Astrocyte (in vitro differentiated cells and primary cell): ENCODE measurements at places on chromosomes 1 and 21. TPM values are rescaled to one million over a fixed set of nuclear protein-coding genes. Genes with fewer than 3 reads are reported as not detected.

GRCh38 chr1:171680339-171680738 lies 27.9 kb upstream of the MYOC start:
- H3K36me3 ChIP-seq: no peaks in the 10 kb centered on the region
- no peak overlapping the region for H3K4me3 ChIP-seq
- DNase-seq: no peak
- no peak overlapping the region for H3K27ac ChIP-seq

The NGF gene
- total RNA-seq: 12.5 and 12.9 TPM in 2 replicates

The SLAMF9 gene
- 0.43 TPM in 1 of 2 replicates, not detected in the other for total RNA-seq

- peaks cover 12% of the 10 kb centered on the region for H3K4me1 ChIP-seq
- no peaks in the 10 kb centered on the region for H3K36me3 ChIP-seq
- H3K4me3 ChIP-seq: no peak overlapping the region
- H3K27me3 ChIP-seq: no peaks in the 10 kb centered on the region
Observed at GRCh38 chr1:203173011-203173555, 2.5 kb downstream of the MYBPH start.

DNA sequence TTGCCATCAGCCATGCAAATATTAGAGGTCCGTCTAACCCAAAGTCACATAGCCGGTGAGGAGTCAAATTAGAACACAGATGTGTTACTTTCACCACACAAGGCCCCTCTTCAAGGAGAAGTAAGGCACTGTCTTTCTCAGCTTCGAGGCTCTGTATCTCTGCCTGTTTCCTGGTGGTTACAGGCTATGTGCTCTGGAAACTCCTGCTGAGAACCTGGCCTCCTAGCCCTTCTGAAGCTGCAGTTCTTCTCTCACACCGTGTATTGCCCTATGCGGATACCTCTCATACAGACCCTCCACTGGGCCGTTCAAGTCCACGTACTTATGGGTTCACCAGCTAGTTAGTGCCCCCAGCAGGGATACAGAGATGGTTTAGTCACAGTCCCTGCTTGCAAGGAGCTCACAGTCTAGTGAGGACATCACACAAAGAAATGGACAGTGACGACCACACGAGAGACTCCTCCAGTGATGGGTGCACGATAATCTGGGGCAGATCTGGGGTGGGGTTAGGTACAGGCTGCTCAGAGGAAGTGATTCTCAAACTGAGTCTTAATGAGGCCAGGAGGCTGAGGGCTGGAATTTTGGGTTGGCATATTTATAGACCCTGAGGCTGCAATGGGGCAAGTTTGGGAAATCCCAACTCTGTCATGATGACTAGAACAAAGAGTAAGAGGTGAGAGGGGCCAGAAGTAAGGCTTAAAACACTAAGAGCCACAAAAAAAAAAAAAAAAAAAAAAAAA lies 22.8 kb upstream of the ELOA start:
- DNase-seq: no peak
- no peaks in the 10 kb centered on the region for H3K27me3 ChIP-seq
- H3K36me3 ChIP-seq: no peaks in the 10 kb centered on the region
- H3K4me3 ChIP-seq: no peak overlapping the region
- no peak overlapping the region for H3K27ac ChIP-seq

DNA sequence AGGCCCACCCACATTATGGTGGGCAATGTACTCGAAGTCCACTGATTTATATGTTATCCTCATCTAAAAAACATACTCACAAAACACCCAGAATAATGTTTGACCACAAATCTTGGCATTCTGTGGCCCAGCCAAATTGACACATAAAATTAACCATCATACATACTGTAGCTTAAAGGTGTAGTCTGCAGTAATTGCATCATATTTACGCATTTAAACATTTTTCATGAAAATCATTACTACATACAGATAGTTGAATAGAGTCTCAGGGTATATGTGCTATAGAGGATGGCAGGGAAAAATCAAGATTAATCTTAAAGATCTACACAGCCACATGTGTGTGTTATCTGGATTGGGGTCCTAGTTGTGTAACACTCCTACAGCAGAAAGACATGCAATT lies 14.5 kb downstream of the ZNF697 start:
- H3K4me3 ChIP-seq: no peak overlapping the region
- no peak for DNase-seq
- H3K27me3 ChIP-seq: no peaks in the 10 kb centered on the region

DNA sequence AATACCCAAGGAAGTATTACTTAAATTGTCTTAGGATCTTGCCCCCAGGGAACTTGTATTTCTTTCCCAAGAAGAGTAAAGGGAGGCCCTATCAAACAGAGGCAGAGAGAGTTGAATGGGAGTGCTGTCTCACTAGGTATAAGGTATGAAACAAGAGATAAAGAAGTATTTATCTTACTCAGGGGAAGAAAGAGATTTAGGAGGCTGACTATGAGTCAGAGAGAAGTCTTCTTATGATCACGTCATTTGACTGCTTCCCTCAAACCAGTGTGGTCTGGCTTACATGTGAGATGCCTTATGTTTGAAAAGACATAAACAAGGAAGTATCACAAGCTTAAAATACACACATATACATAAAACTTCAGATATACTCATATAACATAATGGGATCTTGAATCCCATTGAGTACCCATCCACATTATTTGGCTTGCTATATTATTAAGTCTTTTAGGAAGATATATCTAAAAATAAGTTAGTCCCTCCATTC lies 29.6 kb downstream of the DUSP10 start:
- peak overlapping the region; percentile 73 for H3K27ac ChIP-seq
- no peaks in the 10 kb centered on the region for H3K27me3 ChIP-seq
- peaks cover 16% of the 10 kb centered on the region for H3K4me1 ChIP-seq
- no peaks in the 10 kb centered on the region for H3K36me3 ChIP-seq

DNA sequence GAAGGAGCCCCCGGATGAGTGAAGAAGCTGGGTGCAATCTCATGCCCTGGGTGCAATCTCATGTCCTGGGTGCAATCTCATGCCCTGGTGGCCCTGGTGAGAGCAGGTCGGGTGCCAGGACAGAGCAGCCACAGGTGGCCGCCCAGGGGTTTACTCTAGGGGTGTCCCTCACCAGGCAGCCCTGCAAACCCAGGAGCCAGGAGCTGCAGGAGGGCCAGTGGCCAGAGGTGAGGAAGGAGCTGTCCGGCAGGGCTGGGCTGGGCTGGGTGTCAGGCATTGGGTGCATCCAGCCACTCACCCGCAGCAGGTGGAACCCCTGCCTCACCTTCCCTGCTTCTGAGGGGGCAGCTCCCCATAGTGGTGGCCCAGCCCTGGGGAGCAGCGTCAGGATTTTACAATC lies 79.2 kb downstream of the PRDM16 start:
- no peaks in the 10 kb centered on the region for H3K36me3 ChIP-seq
- no peak overlapping the region for H3K27ac ChIP-seq
- DNase-seq: no peak
- H3K4me3 ChIP-seq: no peak overlapping the region
- no peaks in the 10 kb centered on the region for H3K27me3 ChIP-seq

DNA sequence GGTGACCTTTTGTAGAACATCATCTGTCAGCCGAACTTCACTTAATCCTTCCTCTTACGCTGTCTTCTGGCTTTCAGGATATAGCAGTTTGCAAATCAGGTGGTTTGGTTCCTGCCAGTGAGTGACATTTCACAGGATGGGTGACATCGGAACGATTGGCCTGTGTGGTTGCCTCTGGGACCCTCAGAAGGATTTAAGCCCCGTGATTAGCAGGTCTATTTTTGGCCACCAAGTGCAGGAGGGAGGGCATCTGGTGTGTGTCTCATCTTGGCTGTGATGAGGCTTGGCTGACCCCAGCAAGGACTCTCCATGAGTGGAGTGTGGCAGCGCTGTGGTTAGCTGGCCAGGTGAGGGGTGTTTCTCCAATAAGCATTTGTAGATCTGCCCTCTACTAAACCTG lies 407.6 kb upstream of the VAMP3 start:
- no peak overlapping the region for H3K27ac ChIP-seq
- H3K4me1 ChIP-seq: no peaks in the 10 kb centered on the region
- H3K4me3 ChIP-seq: no peak overlapping the region
- DNase-seq: no peak
- H3K27me3 ChIP-seq: no peaks in the 10 kb centered on the region

The YRDC gene
- total RNA-seq: 25.9 and 28.1 TPM in 2 replicates

The MPZ gene
- total RNA-seq: 2.3 TPM in 2 replicates

GRCh38 chr1:58754683-58755467 lies 29.0 kb downstream of the JUN start:
- peak overlapping the region; percentile 74 for H3K27ac ChIP-seq
- no peak for DNase-seq
- peaks cover 25% of the 10 kb centered on the region for H3K4me1 ChIP-seq
- H3K27me3 ChIP-seq: no peaks in the 10 kb centered on the region

GRCh38 chr1:20076710-20077461 lies 6.9 kb downstream of the PLA2G5 start:
- no peak for DNase-seq
- peaks cover 2% of the 10 kb centered on the region for H3K27me3 ChIP-seq
- no peaks in the 10 kb centered on the region for H3K36me3 ChIP-seq
- H3K4me1 ChIP-seq: no peaks in the 10 kb centered on the region
- no peak overlapping the region for H3K4me3 ChIP-seq

DNA sequence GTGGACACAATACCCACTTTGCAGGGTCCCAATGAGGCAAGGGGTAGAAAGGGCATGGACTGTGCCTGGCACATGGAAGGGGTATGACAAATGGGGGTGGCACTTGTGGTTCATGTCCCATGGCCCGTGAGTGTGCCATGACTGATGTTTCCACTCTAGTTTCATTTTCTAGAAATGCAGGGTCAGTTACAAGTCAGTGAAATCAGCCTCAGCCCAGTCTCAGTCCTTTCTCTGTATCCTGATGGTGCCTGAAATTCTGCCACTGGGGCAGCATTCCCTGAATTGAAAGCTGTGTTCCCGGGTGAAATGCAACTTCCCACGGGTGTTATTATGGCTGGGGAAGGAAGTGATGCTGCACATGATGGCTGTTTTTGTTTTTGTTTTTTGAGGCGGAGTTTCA lies 110.8 kb upstream of the ZBTB40 start:
- no peak overlapping the region for H3K4me3 ChIP-seq
- H3K36me3 ChIP-seq: no peaks in the 10 kb centered on the region
- H3K27me3 ChIP-seq: peaks cover 45% of the 10 kb centered on the region
- DNase-seq: no peak

- no peaks in the 10 kb centered on the region for H3K4me1 ChIP-seq
- no peaks in the 10 kb centered on the region for H3K27me3 ChIP-seq
- no peaks in the 10 kb centered on the region for H3K36me3 ChIP-seq
- no peak overlapping the region for H3K27ac ChIP-seq
- H3K4me3 ChIP-seq: no peak overlapping the region
- DNase-seq: no peak
Observed at GRCh38 chr1:204115116-204115515, 36.7 kb downstream of the ETNK2 start.

- H3K27ac ChIP-seq: no peak overlapping the region
- no peaks in the 10 kb centered on the region for H3K4me1 ChIP-seq
- no peak overlapping the region for H3K4me3 ChIP-seq
- H3K27me3 ChIP-seq: no peaks in the 10 kb centered on the region
Observed at GRCh38 chr1:37846647-37847339, 12.6 kb downstream of the MTF1 start.

- H3K4me3 ChIP-seq: no peak overlapping the region
- H3K27ac ChIP-seq: no peak overlapping the region
- no peak for DNase-seq
- peaks cover 3% of the 10 kb centered on the region for H3K27me3 ChIP-seq
Observed at GRCh38 chr1:20137055-20137454, 2.1 kb upstream of the PLA2G2F start.

GRCh38 chr1:32893198-32894018 lies 7.1 kb downstream of the HPCA start:
- peaks cover 24% of the 10 kb centered on the region for H3K27me3 ChIP-seq
- H3K27ac ChIP-seq: no peak overlapping the region
- no peaks in the 10 kb centered on the region for H3K4me1 ChIP-seq
- peak; percentile 15 for DNase-seq
- H3K36me3 ChIP-seq: no peaks in the 10 kb centered on the region

- DNase-seq: no peak
- no peaks in the 10 kb centered on the region for H3K27me3 ChIP-seq
- no peak overlapping the region for H3K4me3 ChIP-seq
- H3K36me3 ChIP-seq: peaks cover 7% of the 10 kb centered on the region
- no peaks in the 10 kb centered on the region for H3K4me1 ChIP-seq
Observed at GRCh38 chr1:227071895-227072587, 131.9 kb downstream of the COQ8A start.

GRCh38 chr1:23657659-23658275 lies 33.8 kb upstream of the RPL11 start:
- no peak overlapping the region for H3K4me3 ChIP-seq
- DNase-seq: no peak
- peaks cover 4% of the 10 kb centered on the region for H3K27me3 ChIP-seq

GRCh38 chr1:113783254-113784103 lies 24.2 kb upstream of the PHTF1 start:
- H3K36me3 ChIP-seq: no peaks in the 10 kb centered on the region
- no peaks in the 10 kb centered on the region for H3K27me3 ChIP-seq
- DNase-seq: peak; percentile 43
- no peak overlapping the region for H3K27ac ChIP-seq

DNA sequence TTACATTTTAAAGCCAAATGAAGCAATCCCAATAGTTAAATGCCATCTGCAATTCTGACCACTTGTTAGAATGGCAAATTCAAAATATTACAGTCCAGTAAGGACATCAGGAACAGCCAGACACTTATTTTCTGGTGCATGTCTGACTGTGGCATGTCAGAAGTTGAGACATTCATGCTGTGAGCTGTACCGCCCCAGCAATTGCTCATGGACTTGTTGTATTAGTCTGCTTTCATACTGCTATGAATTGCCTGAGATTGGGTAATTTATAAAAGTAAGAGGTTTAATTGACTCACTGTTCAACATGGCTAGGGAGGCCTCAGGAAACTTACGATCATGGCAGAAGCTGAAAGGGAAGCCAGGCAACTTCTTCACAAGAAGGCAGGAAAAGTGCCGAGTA lies 19.1 kb downstream of the DDAH1 start:
- peak; percentile 16 for DNase-seq
- peaks cover 33% of the 10 kb centered on the region for H3K4me1 ChIP-seq
- H3K27me3 ChIP-seq: no peaks in the 10 kb centered on the region
- H3K36me3 ChIP-seq: peaks cover 13% of the 10 kb centered on the region
- no peak overlapping the region for H3K4me3 ChIP-seq

DNA sequence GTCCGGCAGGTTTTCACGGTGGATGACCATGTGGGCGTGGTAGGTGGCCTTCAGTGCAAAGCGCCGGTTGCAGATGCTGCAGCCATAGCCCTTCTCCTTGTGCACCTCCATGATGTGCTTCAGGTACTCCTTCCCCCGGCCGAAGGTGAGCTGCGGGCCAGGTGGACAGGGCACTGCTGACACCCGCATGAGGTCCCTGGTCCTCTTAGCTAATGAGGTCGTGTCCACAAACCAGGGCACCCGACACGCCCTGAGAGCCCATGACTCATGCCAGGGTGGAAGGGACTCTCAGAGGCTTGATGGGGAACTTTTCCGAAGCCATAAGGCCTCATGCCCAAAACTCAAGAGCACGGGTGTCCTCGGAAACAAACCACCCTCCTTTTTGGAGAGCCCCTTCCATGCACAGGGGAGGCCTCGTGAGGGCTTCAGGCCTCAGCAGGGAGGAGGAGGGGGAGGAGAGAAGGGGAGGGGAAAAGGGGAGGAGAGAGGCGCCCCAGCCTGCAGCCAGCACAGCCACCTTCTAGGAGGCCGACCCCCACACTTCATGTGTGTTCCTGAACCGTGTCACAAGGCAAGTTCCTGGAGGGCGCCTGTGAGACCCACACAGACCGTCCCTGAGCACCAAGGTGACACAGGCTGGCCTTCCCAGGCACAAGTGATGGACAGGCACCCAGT lies 54.4 kb upstream of the RIPK4 start:
- no peaks in the 10 kb centered on the region for H3K36me3 ChIP-seq
- no peak for DNase-seq

- H3K4me3 ChIP-seq: peak overlapping the region; percentile 82
- peak; percentile 78 for DNase-seq
- peak overlapping the region; percentile 94 for H3K27ac ChIP-seq
- peaks cover 23% of the 10 kb centered on the region for H3K4me1 ChIP-seq
- no peaks in the 10 kb centered on the region for H3K27me3 ChIP-seq
Observed at GRCh38 chr1:154221278-154222001, 685 bp downstream of the UBAP2L start.

The DDR2 gene
- total RNA-seq: 15.3 and 23.2 TPM in 2 replicates

The BCAS2 gene
- total RNA-seq: 44.8 and 48.4 TPM in 2 replicates

The REG4 gene
- not detected in 2 replicates for total RNA-seq
